BE2C (cell line): ENCODE measurements at places on chromosomes 16 and 17.

DNA sequence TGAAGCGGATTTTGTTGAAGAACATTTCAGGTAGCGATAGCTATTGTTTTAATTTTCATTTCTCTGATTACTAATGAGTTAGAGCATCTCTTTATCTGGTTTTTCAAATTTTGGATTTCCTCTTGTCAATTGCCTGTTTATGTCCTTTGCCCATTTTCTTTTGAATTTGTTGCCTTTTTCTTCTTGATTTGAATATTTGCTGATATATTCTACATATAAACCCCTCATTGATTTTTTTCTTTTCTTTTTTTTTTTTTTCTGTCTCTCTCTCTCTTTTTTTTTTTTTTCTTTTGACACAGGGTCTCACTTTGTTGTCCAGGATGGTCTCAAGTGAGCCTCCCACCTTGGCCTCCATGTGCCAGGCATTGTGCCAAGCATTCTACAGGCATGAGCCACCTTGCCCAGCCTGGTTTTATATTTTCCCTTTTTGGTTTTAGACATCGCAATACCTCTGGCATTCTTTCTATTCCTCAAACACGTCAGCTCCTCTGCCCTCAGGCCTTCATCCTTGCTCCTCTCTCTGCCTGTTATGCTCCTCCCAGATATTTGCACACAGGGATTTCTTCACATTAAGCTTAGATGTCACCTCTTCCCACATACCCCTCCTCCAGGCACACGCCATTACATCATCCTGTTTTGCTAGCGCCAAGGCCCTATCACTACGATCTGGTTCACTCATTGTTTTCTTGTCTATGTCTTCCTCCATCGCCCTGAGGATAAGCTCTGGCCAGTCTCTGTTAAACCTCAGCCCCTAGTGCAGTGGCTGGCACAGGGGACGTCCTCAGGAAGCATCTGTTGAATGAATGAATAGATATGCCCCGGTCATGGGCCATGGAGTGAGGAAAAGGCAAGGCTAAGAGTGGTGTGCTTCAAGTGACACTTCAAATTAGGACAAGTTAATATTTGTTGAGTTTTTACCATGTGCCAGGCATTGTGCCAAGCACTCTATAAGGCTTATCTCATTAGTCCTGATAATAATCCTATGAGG is 8.6 kb downstream of the SARM1 start:
- DNase-seq = peak; percentile 48

- no peak for DNase-seq
Measured at GRCh38 chr17:69320210-69320907, 6.6 kb downstream of the ABCA5 start.

DNA sequence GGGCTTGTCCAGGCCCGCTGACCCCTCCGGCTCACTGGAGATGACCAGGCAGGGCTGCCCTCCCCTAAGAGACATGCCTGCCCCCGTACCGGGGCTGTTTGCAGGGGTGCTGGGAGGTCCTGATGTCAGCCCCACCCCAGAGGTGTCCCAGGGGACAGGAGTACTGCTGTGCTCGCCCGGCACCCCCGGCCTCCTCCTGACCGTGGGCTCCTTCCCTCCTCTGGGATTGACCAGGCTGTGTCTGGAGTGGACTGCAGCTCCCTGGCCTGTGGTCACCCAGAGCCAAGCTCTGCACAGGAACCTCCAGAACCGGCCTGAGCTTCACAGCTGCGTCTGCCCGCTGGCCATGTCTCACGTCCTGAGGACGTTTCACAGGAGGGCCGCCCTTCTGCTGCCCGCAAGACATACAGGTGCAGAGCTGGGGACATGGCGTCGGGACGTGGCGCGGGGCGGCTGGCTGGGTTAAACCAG is 53.2 kb downstream of the LMF1 start:
- peak; percentile 9 for DNase-seq

DNA sequence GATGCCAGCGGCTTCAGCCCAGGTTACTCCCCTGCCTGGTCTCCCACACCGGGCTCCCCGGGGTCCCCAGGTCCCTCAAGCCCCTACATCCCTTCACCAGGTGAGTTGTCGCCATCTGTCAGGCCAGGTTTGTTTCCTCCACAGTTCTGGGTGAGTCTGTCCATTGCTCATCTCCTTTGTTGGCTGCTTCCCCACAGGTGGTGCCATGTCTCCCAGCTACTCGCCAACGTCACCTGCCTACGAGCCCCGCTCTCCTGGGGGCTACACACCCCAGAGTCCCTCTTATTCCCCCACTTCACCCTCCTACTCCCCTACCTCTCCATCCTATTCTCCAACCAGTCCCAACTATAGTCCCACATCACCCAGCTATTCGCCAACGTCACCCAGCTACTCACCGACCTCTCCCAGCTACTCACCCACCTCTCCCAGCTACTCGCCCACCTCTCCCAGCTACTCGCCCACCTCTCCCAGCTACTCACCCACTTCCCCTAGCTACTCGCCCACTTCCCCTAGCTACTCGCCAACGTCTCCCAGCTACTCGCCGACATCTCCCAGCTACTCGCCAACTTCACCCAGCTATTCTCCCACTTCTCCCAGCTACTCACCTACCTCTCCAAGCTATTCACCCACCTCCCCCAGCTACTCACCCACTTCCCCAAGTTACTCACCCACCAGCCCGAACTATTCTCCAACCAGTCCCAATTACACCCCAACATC is 28.8 kb downstream of the POLR2A start:
- DNase-seq = no peak

DNA sequence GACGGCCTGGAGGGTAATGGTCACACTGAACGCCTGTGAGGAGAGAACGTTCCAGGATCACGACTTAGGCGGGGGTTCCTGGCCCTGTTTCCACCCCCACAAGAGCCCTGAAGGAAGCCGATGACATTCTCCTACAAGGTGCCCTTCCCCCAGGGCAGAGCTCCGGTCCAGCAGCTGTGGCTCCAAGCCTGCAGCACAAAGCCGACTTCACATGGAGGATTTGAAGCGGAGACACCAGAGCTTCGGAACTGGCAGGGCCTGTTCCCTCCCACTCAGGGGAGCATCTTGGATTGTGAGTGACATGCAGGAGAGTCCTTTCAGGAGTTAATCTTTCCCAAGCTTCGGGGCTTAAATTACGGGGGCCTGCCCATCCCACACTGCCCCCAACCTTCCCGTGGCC is 5.0 kb downstream of the FADS6 start:
- no peak for DNase-seq

DNA sequence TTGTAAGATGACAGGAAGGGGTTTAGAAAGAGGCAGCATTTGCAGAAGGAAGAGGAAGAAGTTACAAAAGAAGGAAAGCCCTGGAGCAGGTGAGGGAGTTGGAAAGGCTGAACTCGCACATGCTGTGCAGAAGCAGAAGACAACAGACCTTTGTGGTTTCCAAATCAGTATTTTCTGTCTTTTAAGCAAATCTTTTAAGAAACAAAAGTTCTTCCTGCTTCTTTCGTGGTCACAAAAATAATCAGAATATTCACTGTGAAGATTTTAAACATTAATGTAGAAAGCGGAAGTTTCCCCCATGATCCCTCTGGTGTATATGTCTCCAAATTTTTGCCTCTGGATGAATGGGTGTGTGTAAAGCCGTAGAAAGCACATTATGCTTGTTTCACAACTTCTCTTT is 25.8 kb downstream of the ZNRF1 start:
- DNase-seq = no peak

DNA sequence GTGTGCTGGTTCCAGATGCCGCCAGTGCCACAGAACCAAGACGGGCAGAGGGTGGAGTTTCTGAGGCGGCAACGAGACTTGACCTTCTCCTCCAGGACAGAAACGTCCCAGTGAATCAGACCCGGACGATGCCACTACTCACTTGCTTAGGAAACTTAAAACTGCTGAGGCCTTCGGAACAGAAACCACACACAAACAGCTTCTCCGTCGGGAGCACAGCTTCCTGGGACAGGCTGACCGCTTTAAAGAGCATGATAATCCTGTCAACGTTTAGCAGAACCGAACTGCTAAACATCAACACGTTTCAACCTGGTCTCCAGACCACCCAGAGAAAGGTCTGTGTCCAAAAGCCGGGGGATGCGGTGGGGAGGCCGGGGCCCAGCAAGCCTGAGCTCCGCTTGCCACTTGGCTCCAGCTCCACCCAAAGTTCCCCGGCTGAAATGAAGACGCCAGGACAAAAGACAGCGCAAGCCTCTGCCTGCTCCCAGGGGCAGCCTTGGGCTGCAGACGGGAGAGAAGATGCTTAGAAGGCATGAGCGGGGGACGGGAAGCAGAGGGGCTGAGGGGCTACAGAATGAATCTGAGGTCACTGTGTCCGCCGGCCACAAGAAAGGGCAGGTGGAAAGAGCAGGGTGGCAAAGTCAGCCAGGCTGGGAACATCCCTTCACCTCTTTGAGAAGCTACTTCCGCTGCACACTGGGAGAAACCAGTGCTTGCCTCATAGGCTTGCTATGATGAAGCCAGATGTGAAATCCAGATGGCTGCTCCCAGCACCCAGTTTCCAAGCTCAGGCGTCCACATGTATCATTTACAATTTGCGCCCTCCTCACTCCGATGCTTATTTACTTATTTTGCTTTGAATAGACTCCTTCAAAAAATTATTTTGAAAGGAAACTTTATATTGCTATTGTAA is 69.0 kb downstream of the MRM3 start:
- DNase-seq = no peak

- DNase-seq = no peak
Measured at GRCh38 chr17:1867307-1867706, 37.5 kb downstream of the RPA1 start.

- peak; percentile 76 for DNase-seq
Measured at GRCh38 chr17:7650509-7651096, at the start of gene ATP1B2. ATP1B2 (plus strand) TSS chr17:7650926; CDS start chr17:7651519, 593 bp downstream.

DNA sequence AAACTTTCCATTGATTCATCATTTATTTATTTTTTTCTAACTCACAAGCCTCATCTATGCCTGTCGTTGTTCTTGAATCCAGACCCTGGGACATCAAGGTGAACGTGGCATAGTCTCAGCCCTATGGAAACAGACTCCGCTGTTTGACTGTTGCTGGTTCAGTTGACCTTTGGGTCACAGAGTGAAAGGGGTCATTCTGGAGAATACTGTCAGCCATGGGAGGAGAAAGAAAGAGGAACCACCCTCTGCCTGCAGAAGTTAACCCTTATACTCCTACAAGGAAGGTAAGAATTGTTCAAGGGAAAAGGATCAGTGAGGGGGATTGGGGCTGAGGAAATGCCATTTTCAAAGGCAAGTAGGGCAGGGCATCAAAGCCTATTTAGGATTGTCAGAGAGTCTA is 387.6 kb upstream of the MAF start:
- DNase-seq = no peak

DNA sequence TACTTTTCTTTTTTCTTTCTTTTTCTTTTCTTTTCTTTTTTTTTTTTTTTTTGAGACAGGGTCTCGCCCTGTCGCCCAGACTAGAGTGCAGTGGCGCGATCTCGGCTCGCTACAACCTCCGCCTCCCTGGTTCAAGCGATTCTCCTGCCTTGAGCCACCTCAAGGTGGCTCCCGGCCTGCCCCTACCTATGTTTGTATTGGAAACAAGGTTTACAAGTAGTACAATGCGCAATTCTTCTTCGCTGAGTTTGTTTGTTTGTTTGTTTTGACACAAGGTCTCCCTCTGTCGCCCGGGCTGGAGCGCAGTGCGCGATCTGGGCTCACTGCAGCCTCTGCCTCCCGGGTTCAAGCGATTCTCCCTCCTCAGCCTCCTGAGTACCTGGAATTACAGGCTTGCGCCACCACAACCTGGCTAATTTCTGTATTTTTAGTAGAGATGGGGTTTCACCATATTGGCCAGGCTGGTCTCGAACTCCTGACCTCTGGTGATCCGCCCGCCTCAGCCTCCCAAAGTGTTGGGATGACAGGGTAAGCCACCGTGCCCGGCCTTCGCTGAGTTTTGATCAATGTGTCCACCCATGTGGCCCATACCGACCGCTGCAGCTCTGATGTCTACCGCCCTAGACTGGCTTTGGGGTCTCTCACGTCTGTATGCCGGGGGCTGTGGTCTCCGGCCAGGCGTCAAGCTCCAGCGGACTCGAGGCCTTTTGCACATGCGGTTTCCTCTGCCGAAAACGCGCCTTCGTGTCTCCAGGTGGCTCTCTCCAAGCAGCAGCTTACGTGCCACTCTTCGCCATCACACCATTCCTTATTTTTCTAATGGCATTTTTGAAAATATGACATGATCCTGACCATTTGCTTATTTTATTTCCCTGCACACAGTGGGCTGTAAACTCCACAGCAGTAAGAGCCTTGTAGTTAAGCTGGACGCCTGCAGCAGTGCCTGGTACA is 1.1 kb upstream of the YBX2 start:
- DNase-seq = no peak

GRCh38 chr17:82957469-82957795 is 117.6 kb upstream of the ZNF750 start:
- no peak for DNase-seq

DNA sequence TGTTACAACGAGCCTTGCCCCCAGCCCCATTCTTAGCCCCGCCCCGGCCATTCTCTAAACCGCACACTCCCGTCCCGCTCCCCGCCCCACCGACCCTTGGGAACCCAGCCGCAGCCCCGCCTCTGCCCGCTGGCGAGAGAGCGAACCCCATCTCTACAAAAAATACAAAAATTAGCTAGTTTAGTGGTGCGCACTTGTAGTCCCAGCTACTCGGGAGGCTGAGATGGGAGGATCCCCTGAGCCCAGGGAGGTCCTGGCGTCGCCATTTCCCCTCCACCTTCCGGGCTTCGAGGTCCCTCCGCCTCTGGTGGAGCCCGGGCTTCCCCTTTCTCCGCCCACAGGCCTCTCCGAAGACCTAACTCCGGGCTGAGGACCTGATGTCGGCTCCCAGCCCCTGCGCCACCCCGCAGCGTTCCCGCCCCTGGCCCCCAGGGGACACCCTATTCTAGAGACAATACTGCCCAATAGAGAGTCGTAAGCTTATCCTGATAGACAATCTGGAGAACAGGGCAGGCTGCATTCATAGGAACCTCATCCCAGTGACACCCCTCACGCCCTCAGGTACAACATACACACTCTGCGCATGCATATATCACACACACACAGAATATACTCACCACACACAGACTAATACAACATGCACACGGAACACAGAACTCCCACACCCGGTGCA is 480 bp upstream of the PROCA1 start:
- no peak for DNase-seq

- no peak for DNase-seq
Measured at GRCh38 chr17:17626840-17627239, 35.3 kb upstream of the PEMT start.

DNA sequence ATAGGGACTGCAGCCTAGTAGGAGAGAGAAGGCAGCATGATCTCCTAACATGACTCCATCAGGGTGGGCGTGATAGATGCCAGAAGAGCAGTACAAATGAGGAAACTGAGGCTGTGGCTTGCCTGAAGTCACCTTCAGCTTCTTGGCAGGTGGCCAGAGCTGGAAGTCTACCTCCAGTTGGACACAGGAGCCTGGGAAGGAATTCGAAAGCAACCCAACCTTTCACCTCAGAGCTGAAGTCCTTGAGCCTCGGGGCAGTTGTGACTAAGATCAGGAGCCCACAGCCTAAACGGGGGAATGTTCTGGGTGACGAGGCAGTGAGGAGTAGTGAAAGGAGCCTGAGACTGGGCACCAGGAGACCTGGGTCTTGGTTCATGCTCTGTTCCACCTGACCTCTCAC is 9.4 kb upstream of the SLC52A1 start:
- no peak for DNase-seq
